ENCODE measurements at places on chromosomes 12 and 14.

DNA sequence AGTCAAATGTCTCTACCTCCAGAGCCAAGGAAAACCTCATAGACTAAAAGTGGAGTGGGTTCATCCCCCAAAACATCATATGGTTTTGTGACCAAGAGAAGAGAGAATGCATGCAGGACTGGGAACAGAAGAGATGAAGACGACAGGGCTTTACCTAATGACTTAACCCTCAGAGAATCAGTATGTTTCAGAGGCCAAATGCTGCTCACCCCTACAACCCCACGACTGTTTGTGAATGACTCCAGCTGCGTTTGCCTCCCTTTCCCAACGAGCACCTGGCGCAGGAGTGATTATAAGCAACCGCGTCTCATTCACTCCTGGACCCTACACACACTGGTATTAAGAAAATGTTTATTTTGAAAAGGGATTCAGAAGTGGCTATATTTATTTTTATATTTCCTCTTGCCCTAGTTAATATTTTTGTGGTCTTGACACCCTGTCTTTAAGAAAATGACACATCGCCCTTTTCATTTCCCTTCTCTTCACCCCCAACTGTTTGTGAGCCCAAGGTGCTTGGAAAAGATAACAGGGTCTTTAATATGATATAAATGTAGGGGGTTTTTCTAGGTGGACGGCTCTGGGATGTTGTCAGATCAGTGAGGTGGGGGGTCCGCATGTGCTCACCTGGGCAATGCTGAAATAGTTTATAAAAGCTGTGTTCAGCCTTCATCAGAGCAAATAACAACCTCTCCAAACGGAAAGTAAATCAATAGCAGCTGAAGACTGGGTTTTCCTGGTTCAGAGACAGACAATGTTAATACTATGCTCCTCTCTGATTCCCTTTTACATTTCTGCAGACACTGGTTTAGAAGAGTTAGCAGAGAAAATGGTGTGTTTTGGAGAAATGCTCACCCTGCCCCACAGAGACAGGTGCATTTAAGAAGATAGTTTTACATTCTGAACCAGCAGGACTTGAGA, 77.7 kb downstream of the SLC15A4 start:
- DNase-seq: no peak

DNA sequence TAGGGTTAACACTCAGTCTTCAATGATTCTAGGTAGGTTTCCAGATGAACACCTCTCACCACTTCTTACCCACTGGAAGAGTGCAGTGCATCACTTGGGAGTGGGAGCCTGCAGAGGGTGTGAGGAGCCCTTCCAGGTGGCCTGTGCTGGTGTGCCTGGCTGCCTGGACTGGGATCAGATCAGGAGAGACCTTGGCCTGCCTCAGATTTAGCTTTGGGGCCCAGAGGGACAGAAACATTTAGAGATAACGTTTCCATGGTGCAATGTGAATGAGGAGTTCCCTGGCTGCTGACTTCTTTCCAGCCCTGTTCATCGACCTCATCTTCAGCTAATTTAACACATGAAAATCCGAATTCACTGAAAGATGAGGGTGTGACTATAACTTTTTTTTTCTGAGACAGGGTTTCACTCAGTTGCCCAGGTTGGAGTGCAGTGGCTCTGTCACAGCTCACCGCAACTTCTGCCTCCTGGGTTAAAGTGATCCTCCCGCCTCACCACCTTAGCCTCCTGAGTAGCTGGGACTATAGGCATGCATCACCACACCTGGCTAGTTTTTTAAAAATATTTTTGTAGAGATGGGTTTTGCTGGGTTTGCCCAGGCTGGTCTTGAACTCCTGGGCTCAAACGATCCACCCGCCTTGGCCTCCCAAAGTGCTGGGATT, 53.6 kb downstream of the SUSD6 start:
- DNase-seq: no peak

GRCh38 chr12:117774941-117775775, 193.6 kb downstream of the KSR2 start:
- DNase-seq: no peak

GRCh38 chr14:90319173-90319572, 12.6 kb downstream of the NRDE2 start:
- no peak for DNase-seq

DNA sequence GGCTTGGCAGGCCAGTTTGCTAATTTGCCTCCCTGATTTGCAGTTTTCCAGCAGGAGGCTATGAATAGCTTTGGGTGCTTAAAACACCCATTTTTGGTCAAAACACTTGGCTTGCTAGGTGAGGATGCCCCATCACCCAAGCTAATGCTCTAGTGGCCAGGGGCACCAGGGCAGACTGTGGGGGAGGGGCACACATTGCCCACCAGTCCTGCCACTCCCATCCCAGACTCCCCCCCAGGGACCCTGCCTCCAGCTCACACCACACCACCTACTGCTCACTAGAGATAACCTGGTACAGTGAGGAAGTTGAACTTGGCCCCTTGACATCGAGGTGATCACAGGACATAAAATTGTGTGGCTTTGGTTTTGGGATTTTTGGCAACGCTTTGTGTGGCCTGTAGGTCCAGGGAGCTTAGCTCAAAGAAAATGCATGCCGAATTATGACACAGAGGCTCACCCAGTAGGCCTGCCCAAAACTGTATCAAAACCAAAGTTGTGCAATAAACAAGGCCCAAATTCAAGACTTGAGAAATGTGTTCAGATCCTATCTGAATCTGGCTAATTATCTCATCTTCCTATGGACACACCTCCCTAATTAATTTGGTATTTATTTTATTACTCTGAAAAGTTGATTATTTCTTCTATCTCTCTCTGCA, 4.3 kb downstream of the NUAK1 start:
- no peak for DNase-seq

DNA sequence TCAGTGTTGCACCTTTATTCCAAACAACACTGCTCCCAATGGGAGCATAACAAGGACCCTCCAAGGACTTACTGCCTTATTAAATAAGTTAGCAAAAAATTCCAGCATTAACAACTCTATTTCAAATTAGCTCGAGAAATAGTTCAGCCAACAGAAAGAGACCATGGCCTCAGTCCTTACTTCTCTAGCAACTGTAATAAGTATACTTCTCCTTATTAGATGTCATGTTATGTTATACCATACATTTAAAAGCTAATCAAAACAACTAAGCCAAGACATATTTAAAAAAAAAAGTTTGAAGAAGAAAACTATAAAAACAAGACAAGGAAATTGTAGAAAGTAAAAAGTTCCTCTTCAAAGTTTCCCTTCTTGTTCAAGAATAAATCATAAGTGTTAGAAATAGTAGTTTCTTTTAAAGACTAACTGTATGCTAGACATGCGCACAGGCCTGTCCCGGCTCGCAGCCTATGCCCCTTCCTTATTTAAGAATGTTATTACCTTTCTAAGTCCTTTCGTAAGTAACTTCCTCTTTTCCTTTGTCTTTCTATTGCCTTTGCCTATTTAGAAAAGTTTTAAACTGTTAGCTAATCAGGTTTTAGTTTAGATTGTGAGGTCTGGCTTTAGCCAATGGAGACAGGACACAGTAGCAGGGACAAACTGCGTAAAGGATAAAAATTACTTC, 68.6 kb downstream of the RESF1 start:
- DNase-seq: no peak

GRCh38 chr12:115233891-115234543, 550.0 kb upstream of the TBX3 start:
- DNase-seq: no peak

Data from stimulated activated CD8-positive, alpha-beta memory T cell treated with anti-CD3 and anti-CD28 coated beads, Interleukin-15, amount 100 ng/mL, for 4 hours (primary cell).